ENCODE measurements at places on chromosomes 1 and 21.
A peak's percentile ranks its signal among the peaks of the same experiment; 100 is the strongest.

GRCh38 chr1:63413394-63413793 lies 46.0 kb downstream of the ALG6 start:
- DNase-seq = no peak

DNA sequence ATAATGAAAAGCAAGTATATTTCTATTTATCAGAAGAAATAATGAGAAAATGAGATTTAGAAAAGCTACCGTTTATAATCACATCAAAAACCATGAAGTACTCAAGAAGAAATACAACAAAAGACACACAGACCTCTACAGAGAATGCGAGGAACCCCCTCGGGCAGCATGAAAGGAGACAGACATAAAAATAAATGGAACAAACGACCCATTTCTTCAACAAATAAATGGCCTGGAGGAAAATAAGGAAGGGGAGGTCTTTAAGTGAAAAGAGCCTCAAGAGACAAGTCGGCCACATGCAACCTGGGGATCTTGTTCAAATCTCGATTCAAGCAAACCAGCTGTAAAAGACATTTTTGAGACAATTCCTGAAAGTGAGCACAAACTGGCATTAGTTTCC lies 6.0 kb downstream of the CFAP74 start:
- no peak for DNase-seq

GRCh38 chr21:35204850-35205541 lies 155.9 kb upstream of the RUNX1 start:
- DNase-seq = no peak

DNA sequence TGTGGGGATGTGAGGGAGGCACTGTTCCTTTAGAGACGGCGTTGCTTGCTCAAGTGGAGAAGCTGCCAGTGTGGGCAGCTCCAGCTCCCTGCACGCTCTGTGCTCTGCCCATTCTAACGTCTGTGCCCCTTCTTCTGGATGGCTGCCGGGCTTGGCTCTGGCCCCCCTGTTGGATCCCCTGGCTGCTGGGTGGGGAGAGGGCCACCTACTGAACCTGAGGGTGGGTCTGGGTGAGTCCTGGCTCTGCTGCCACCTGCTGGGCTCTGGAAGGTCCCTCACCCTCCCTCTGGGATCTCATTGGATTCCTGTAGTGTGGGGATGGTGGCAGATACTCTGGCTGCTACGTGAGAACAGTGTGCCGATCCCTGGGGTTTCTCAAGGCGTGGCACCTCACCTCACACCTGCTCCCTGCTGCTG lies 5.0 kb downstream of the PFKL start:
- DNase-seq = no peak

DNA sequence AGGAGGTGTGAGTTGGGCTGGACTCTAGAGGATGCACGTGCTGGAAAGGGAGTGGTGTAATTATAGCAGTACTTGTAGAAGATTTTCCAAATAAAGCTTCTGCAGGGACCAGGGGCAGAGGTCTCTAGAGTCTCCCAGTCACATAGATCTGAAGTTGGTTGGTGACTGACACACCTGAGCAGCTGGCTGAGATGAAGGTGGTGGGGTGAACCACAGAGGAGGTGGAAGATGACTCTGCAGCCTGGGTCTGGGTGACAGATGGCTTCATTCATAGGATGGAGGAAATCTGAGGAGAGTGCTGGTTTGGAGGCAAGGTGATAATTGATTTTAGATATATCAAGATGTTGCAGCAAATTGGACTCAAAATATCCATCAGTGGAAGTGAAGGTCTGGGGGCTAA lies 178.9 kb upstream of the IVNS1ABP start:
- no peak for DNase-seq

- no peak for DNase-seq
Observed at GRCh38 chr1:14781811-14782210, 183.3 kb downstream of the KAZN start.

DNA sequence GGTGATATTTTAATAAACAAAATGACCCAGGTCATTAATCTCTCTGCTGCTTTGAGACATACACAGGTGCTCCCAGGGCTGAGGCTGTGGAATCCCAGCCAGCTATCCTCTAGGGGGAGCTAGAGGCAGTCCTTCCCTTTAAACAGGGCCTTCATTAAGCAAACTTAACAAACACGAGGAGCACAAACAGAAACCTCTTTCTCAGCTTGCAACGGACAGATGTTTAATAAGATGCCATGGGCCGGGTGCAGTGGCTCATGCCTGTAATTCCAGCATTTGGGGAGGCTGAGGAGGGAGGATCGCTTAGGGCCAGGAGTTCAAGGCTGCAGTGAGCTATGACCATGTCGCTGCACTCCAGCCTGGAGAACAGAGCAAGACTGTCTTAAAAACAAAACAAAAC lies 106.7 kb downstream of the HIVEP3 start:
- DNase-seq = peak; percentile 76

DNA sequence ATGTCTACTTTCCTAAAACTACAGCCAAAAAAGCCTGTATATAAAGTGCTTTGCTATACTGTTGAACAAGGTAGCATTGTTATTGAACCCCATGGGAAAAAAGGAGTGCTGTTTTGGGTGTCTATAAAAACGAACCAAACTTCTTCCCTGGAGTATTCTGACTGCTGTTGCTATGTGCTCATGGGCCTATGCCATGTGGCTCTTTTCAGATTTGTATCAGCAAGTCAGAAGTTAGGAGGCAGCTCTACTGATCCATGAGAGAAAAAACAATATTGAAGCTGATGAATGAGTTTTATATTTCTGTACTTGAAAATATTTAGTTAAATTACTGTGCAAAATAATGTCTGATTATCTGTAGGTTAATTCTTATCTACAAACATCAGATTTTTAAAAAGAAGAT lies 66.5 kb downstream of the ADGRL2 start:
- no peak for DNase-seq

- DNase-seq = no peak
Observed at GRCh38 chr1:197544130-197544529, 231.2 kb downstream of the DENND1B start.

GRCh38 chr1:203083463-203083921 lies 2.3 kb downstream of the MYOG start:
- no peak for DNase-seq

DNA sequence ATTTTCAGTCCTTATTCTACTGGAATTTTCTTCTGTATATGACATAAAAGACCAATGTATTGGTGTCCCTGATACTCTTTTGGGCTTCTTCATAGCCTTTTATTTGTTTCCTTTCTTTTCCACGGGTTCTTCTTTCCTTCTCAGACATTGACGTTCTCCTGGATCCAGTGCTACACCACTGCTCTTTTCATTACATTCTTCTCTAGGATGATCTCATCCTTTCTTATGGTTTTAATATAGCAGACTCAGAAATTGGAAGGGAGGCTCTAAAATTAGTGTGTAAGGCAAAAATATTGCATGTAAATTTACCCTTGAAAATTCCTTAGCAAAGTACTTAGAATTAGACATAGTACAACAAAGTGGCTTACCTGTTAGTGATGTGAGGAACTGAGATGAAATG lies 65.3 kb downstream of the SELENOF start:
- DNase-seq = no peak

DNA sequence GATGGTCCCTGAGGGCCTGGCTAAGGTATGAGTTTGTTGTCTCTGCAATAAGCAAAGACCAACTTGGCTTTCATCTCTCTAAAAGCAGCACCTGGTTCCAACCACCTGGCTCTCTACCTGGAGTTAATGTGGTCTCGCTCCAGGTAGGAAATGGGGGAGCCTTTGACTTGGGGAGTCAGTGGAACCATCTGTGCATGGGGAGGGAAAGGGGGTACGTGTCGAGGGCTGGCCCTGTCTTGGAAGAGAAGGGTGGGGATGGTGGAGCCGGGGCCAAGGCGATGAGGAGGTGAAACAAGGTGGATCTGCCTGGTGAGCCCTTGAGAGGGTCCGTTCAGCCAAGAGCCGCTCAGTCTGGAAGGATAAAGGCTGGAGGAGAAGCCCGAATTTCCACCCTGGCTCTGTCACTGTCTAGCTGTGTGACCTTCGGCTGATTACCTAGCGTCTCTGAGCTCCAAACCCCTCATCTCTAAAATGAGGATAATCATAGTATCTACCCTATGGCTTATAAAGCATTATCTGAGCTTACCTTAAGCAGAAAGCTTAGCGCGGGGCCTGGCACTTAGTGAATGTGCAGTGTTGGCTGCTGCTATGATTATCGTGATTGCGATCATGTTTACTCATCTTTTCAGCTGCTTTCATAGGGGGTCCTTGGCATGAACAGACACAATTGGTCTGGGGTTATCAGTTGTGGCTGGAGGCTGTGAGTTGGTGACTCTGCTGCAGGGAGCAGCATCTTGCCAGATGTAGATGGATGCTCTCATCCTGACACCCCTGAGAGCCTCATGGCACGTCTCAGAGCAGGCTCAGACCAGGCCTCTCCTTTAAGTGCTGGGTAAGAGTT lies 78.7 kb downstream of the ACTL8 start:
- no peak for DNase-seq

- no peak for DNase-seq
Observed at GRCh38 chr1:54754486-54755285, 9.6 kb downstream of the PARS2 start.

GRCh38 chr1:89912073-89912472 lies 82.8 kb upstream of the ZNF326 start:
- DNase-seq = no peak

- DNase-seq = no peak
Observed at GRCh38 chr21:26918323-26919079, 48.4 kb downstream of the ADAMTS5 start.

GRCh38 chr1:236257216-236257615 lies 24.5 kb downstream of the ERO1B start:
- no peak for DNase-seq

DNA sequence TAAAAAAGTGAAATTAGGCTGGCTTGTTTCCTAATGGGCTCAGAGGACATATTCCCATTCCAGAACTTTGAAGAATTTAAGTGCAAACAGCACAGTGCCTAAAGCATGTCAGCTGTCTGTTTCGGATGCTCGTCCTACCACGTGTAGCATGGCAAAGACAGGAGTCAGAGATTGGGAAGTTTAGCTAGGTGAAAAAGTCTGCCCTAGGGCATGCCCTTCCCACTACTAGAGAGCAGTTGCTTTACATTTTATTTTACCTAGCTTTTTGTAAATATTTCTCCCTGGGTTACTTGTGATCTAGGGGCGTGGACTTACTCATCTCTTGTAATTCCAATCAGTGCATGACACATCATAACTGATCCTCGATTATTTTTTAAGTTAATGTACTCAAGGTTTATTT lies 111.1 kb downstream of the LMO4 start:
- no peak for DNase-seq

GRCh38 chr1:201916649-201917249 lies 28.1 kb downstream of the SHISA4 start:
- DNase-seq = no peak

DNA sequence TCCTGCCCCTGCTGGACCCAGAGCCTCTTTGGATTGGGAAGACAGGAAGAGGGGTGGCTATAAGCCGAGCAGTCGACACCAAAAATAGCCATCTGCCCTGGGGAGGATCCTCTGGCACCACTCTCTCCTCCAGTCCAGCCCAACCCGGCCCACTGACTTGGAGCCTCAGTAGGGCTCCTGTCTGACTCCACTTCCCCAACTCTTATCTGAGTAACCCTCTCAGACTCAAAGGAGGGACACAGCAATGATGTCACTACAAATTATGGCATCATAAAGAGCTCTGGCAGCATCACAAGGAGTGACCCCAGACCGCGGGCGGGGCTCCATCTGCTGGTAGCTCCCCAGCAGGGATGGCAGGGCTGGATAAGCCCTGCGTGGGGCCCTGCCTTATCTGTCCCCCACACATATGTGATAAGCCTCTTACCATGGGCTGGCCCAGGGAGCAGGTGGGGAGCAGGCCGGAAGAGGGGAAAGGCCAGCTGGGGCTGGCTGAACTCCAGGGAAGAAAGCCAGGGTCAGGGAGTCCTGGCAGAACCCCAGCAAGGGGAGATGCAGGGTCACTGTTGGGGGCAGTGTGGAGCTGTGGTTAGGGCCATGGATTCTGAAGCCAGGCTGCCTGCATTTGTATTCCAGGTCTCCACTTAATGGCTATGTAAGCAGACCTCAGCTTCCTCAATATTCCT lies 4.6 kb upstream of the SLC6A9 start:
- DNase-seq = no peak

DNA sequence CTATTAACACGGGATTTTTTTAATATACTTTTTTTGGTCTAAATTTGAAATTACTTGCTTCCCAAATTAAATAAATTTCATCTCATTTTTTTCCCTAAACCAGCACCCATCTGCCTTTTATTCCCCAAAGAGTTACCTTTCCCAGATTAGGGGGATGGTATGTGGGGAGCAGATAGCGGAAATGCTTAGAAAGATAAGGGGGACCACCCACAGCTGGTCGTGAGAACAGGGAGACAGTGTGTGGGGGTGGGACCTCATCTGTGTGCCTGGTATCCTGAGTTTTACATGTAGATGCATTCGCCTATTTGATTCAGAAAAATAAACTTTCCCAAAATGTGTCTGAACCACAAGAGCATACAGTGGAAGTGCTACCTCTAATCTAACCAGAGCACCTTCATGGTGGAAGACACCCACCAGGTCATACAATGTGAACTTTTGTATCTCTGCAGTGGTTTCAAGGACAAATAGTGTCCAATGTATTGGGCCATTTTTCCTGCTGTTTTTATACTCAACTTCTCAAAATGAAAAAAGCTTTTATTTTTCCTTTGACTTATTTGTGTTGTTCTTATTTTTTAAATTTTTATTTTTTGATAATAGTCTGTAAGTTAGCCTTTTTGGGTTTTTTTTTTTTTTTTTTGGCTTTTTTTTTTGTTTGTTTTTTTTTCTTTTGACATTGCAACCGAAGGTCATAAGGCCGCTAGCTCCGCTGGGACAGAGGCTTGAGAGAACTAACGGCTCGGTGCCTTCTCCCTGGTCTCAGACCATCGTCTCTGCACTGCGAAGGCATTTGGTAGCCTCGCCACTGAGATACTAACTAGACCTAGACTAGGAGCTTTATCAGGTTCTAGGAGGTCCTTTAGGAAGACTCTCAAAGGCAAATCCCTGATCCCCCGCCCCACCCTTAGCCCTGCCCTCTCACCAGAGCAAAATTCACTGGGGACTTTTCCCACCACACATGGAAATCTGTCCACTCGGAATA lies 263.2 kb downstream of the TM2D1 start:
- DNase-seq = no peak

GRCh38 chr1:230228236-230228897 lies 161.3 kb downstream of the GALNT2 start:
- no peak for DNase-seq

DNA sequence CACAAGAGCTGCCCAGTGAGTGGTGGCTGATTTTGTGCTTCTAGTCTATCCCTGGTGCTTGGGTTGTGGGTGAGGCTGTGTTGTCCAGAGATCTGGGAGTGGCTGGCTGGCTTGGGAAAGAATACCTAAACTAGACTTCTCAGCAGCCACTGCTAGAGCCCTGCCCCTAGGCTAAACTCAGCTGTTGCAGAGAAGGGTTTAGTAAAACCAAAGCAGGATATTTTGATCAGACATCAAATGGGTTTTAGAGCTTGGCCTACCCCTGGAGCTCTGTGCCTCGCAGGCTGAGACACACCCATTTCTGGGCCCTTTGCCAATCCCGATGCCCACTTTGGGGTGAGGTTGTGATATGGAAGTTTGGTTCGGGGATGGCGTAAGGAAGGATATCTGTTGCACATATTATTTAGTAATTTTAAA lies 88.5 kb downstream of the UCK2 start:
- DNase-seq = no peak

All from NCI-H2081 (cell line).